Right lobe of liver (tissue), 6 donors: ENCODE measurements at places on chromosomes 2 and 18. TPM values are rescaled to one million over a fixed set of nuclear protein-coding genes. Genes with fewer than 3 reads are reported as not detected.
A peak's percentile ranks its signal among the peaks of the same experiment; 100 is the strongest.

- no peak overlapping the region for H3K27ac ChIP-seq
- H3K36me3 ChIP-seq = no peaks in the 10 kb centered on the region
- no peak overlapping the region for H3K4me3 ChIP-seq
Measured at GRCh38 chr2:5913711-5914395, 221.7 kb downstream of the SOX11 start.

DNA sequence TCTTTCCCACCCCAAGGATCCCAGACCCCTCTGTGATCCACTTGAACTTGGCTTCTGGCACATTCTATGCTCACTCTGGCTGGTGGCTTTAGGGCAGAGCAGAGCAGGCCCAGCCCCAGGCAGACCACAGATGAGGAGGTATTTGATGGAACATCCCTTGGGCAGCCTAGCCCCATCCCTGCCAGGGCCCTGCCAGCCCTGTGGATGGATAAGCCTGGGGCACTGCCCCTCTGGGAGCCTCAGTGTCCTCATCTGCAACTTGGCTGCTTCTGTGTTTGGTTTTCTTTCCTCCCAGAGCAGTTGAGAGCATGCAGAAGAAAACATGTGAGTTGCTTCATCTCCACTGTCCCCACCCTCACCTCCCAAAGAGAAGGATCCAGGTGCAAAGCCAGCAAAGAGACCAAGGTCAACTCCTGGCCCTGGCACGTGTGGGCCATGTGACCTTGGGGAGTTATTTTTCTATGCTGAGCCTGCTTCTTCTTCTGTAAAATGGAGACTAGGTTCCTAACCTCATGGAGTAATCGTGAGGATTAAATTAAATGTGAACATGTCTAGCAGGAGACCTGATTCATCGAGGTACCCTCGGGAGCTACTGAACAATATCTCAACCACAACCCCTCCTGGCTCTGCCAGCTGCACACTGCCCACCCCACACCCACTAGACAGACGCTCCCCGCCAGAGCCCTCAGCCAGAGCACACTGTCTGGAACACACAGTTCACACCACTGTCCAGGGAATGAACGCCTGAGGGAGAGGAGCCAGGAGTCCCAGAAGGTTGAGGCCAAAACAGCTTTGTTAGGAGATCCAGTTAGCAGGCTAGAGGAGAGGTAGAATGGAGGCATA lies 14.6 kb upstream of the TNS1 start:
- no peak for DNase-seq
- no peak overlapping the region for H3K4me3 ChIP-seq
- H3K4me1 ChIP-seq = peaks cover 4% of the 10 kb centered on the region
- no peaks in the 10 kb centered on the region for H3K36me3 ChIP-seq

DNA sequence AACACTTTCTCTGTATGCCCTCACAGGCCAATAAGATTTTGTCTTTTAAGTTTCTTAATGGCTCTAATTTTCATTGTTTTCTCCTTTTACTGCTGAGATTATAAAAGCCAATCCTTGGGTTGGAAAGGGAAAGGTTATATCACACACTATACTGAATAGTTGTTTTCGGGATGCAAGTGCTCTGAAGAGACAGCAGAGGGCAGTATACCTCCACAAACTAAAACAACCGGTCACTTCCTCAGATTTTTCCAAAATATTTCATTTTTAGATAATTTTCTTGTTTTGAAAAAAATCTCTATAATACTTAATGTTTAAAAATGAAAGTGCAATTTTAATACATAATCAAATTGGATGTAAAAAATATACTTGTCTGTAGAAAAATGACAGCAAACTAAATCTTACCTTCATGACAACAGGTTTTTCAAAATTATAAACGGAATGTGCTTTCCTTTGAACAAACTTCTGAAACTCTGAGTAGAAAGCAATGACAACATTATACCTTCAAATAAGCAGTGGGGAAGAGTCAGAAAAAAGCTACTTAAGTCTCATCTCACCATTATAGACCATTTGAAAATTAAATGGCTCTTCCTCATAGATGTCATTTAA lies 82.7 kb downstream of the ORC4 start:
- DNase-seq = no peak
- H3K27ac ChIP-seq = no peak overlapping the region
- no peaks in the 10 kb centered on the region for H3K36me3 ChIP-seq

- peak overlapping the region; percentile 80 for H3K27ac ChIP-seq
- no peak overlapping the region for H3K4me3 ChIP-seq
- no peaks in the 10 kb centered on the region for H3K27me3 ChIP-seq
- peaks cover 69% of the 10 kb centered on the region for H3K4me1 ChIP-seq
- DNase-seq = peak; percentile 85
Measured at GRCh38 chr18:48926420-48926857, 24.3 kb downstream of the SMAD7 start.

DNA sequence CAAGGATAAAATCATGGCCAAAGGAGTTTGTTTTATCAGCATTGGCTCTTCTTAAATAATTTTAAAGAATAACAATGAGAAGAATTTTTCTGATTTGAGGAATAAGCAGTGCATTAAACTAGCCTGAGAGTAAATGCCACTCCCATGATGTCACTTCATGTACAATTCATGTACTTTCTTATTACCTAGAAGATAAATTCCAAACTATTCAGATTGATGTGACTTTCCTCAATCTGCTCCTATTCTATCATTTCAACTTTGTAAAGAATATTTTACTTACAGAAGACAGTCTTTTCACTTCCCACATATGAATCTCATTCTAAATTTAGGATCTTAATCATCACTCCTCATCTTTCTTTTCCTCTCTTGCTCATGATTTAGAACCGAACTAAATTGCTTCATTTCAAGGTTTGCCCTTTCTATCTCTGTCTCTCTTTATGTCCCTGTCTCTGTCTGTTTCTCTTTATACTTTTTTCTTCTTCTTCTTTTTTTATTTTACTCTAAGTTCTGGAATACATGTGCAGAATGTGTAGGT lies 1142.0 kb upstream of the PIK3C3 start:
- H3K36me3 ChIP-seq = no peaks in the 10 kb centered on the region
- no peak for DNase-seq
- no peaks in the 10 kb centered on the region for H3K27me3 ChIP-seq

- DNase-seq = no peak
- H3K27ac ChIP-seq = no peak overlapping the region
- no peaks in the 10 kb centered on the region for H3K27me3 ChIP-seq
- H3K4me1 ChIP-seq = no peaks in the 10 kb centered on the region
- H3K4me3 ChIP-seq = no peak overlapping the region
Measured at GRCh38 chr2:191854382-191855372, 7.8 kb upstream of the CAVIN2 start.

FOXI3 gene
- total RNA-seq = not detected

OSR1 gene
- total RNA-seq = 0.11 TPM

BBS5 gene
- 2.6 TPM for total RNA-seq

GTF2A1L gene
- total RNA-seq = not detected
